ENCODE measurements at places on chromosomes 7 and 10.

GRCh38 chr10:44457259-44457658 is 72.4 kb upstream of the CXCL12 start:
- no peak for DNase-seq

DNA sequence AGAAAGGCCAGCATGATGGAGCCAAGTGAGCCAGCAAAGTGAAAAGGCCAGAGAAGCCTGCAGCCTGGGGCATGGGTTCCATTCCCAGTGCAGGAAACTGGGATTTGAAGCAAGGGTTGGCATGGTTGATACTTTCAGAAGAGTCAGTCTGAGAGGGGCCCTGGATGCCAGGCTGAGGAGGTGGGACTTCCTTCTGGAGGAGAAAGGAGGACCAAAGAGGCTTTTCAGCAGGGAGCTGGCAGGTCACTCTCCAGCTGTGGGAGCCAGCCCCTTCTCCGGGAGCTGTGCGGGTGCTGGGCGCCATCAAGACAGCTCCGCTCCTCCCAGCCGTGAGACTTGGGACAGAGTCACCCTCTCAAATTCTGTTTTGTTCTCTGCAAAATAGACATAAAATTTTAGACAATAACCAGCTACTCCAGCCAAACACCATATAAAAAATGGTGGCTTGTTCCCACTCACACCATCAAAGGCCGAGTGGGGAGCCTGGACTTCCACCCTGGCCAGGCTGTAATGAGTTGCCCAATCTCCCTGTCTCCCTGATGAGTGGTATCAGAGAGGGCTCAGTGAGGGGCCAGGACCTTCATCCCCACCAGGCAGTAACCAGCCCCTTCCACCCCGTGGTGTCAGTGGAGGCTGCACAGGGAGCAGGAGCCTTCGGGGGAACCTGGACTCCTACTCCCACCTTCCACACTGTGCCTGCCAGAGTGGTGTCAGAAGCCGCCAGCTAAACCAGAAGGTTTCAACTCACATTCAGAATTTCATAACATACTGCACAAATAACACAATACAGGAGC is 133.6 kb upstream of the RET start:
- DNase-seq: no peak

DNA sequence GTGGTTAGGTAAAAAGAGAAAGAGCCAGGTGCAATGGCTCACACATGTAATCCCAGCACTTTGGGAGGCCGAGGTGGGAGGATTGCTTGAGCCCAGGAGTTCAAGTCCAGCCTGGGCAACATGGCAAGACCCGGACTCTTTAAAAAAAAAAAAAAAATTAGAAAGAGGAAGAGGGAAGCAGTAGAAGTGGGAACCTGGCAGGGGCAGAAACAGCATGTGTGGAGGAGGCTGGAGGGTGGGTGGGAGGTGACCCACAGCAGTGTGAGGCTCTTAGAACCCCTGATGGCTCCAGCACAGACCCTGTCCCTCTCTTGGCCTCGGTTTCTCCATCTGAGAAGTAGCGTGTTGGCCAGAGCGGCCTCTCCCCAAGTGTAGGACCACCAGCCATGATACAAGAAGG is 4.9 kb upstream of the CCL24 start:
- no peak for DNase-seq

DNA sequence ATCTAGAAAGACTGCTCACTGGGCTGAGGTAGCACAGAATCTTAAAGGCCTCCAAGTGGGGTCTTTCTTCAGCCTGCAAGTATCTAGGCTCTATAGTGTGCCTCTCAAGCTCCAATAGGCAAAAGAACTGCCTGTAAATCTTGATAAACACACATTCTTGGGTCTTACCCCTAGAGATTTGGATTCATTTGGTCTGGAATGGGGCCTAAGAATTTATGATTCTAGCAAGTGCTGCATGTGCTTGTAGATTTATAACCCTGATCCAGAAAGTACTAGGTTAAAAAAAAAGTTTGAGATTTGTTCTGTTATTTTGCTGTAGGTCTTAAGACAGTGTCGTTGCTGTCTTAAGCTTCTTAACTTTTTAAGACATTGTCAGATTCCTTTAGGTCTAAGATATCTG is 74.1 kb downstream of the RALA start:
- no peak for DNase-seq

GRCh38 chr10:84908491-84908890 is 580.1 kb downstream of the CCSER2 start:
- no peak for DNase-seq

- DNase-seq: no peak
Measured at GRCh38 chr10:34698248-34698831, 116.8 kb downstream of the PARD3 start.

DNA sequence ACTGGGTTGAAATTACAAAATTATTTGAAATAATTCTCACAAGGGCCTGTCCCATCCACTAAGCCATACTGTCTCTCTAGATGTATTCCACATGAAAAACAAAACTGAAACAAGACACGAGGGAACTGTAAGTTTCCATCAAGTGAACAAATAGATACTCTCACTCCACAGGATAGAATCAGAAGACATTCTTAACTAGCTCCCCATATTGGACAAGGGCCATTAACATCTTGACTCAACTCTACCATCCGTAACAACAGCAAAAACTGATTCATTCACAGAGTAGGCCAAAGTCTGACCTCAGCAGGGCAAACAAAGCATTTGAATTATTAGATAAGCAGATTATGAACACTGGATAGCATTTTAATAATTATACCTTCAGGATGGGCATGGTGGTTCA is 29.1 kb downstream of the UBE2H start:
- no peak for DNase-seq

GRCh38 chr10:69088801-69089501 is 1.0 kb downstream of the SRGN start:
- DNase-seq: no peak
